ENCODE measurements at places on chromosomes 1 and 21.
A peak's percentile ranks its signal among the peaks of the same experiment; 100 is the strongest.

- DNase-seq, result no peak
- H3K27me3 ChIP-seq, result peaks cover 26% of the 10 kb centered on the region
- no peaks in the 10 kb centered on the region for H3K36me3 ChIP-seq
Observed at GRCh38 chr1:209800984-209801834, 4.7 kb downstream of the IRF6 start.

GRCh38 chr1:24903560-24903954 is 26.5 kb downstream of the RUNX3 start:
- no peaks in the 10 kb centered on the region for H3K27me3 ChIP-seq
- H3K27ac ChIP-seq, result peak overlapping the region; percentile 4
- peaks cover 20% of the 10 kb centered on the region for H3K4me1 ChIP-seq
- peaks cover 79% of the 10 kb centered on the region for H3K36me3 ChIP-seq

DNA sequence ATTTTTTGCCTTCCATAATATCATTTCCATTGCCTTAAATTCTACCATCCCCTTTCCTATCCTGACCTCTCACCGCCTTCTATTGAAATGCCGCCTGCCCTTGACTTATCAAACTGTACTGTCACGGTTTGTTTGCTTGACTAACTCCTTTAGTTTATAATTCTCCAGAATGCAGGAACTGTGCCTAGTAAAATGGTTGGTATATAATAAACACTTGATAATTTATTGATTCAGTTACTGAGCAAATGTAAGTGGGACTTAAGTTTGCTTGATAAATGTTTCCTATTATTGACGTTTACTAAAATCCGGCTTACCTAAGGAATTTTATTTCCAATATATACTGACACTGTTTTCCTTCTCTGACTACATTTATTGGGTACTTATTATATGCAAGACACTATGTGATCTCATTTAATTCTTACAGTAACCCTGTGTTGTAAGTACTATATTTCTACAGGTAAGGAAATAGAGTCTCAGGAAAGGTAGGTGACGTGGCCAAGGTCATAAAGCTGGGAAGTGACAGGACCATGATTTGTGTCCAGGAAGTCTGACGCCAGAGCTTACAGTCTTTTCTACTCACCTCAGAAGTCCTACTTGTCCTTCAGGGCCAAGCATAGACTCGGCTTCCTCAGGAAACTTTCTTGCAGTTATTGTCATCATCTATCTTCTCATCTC is 35.7 kb downstream of the DPT start:
- no peak overlapping the region for H3K4me3 ChIP-seq
- no peak for DNase-seq
- H3K27me3 ChIP-seq, result no peaks in the 10 kb centered on the region
- H3K27ac ChIP-seq, result no peak overlapping the region
- H3K36me3 ChIP-seq, result no peaks in the 10 kb centered on the region

GRCh38 chr1:8406960-8407359 is 89.0 kb downstream of the SLC45A1 start:
- no peak for DNase-seq
- peaks cover 59% of the 10 kb centered on the region for H3K4me1 ChIP-seq
- no peak overlapping the region for H3K4me3 ChIP-seq
- peak overlapping the region; percentile 9 for H3K27ac ChIP-seq
- H3K36me3 ChIP-seq, result peaks cover 58% of the 10 kb centered on the region

DNA sequence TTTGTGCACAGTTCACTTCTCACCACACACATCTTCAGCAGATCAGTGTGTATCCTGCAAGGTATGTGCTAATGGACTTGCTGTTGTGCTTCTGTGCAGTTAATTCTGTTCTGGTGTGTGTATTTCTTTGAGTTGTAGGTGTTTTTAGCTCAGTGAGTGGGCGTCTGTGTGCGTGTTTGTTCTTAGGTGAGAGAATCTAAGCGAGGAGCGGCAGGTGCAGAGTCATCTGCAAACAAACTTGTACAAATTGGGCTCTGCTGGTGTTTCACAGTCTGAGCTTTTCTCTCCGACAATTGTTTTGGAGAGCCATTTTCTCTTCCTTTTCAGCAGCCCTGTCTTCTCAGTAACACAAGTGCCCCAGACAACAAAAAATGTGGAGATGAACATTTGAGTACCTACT is 43.6 kb downstream of the ACP6 start:
- H3K27ac ChIP-seq, result no peak overlapping the region
- no peak for DNase-seq
- peaks cover 16% of the 10 kb centered on the region for H3K36me3 ChIP-seq

All from activated CD4-positive, alpha-beta memory T cell treated with anti-CD3 and anti-CD28 coated beads, Interleukin-2, amount 10 ng/mL, durations not matched to agents 7 days and 5 days (primary cell).